ENCODE measurements at places on chromosomes 16 and 17.

- no peak for DNase-seq
Observed at GRCh38 chr16:11050944-11051343, 106.6 kb downstream of the CLEC16A start.

DNA sequence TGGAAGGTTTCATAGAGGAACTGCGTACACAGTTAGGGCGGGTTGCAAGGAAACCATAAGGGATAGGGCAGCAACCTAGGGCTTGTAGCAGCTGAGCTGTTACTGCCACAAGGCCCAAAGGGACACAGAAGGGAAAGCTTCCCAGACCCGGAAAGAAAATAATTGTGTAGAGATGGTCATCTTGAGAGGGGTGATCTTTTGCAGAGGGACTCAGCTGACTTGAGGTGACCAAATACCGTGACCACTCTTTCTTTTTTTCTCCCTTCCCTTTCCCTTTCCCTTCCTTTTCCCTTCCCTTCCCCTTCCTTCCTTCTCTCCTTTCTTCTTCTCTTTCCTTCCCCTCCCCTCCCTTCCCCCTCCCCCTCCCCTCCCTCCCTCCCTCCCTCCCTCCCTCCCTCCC, 8.5 kb upstream of the CREBBP start:
- DNase-seq = no peak

DNA sequence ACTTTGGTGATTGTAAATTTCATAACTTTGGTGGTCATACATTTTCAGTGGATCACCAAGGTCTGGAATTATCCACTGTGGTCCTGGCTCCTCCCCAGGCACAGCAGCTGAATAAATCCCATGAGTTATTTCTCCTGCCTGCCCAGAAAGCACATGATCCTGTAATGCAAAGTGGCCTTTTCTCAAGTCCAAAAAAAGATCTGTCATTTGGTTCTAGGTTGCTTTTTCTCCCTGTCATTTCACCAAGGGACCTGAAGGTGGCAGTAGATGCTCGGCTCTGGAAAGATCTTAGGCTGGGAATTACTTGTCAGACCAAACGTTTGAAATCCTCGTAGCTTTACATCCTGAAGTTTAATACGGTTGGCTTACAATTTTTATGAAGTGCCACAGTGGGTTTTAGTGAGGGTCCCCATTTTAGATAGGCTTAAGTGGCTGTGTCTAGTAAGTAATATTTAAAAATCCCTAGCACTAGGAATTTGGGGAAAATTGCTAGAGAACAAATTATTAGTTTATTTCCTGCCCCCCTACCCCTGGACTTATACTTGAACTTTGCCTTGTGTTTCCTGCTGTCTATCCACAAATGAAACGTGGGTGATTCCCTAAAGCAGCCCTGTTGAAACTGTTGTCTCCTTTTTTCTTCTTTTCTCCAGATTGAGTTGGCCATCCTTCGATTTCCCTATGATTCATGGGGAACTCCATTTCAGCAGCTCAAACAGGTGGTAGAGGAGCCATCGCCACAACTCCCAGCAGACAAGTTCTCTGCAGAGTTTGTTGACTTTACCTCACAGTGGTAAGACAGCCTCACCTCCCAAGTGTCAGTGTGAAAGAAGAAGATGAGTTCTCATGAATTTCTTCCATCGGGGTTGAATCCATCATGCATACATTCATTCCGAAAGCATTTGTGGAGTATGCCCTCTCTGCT, 111.7 kb downstream of the MAP2K6 start:
- no peak for DNase-seq

GRCh38 chr17:231191-231965, 49.9 kb upstream of the DOC2B start:
- no peak for DNase-seq

GRCh38 chr16:78177987-78178386, 78.5 kb downstream of the WWOX start:
- no peak for DNase-seq

Data from substantia nigra (tissue), 51 donors.